ENCODE measurements at places on chromosomes 11 and 22. TPM values are rescaled to one million over a fixed set of nuclear protein-coding genes. Genes with fewer than 3 reads are reported as not detected.

Gene CCDC73
- not detected for total RNA-seq

Gene SHISA8
- 0.18 TPM for total RNA-seq

Gene KLHL35
- 0.75 TPM for total RNA-seq

Gene MFRP
- not detected for total RNA-seq

Gene MGAT3
- 1.4 TPM for total RNA-seq

Gene SYT13
- total RNA-seq, result 5.4 TPM

Gene SLC37A4
- total RNA-seq, result 12.0 TPM

Gene PDHX
- 27.4 TPM for total RNA-seq

Gene ACTN3
- 0.10 TPM for total RNA-seq

Gene GTF2H1
- total RNA-seq, result 34.5 TPM

Gene VSIG10L2
- total RNA-seq, result not detected

Gene RBMXL2
- total RNA-seq, result not detected

Gene CRKL
- 21.5 TPM for total RNA-seq

Gene LRRC32
- 0.22 TPM for total RNA-seq

Gene CRYBB3
- total RNA-seq, result 0.09 TPM

Gene TEX54
- total RNA-seq, result not detected

Gene OR52I1
- total RNA-seq, result not detected

Gene OR10G4
- total RNA-seq, result not detected

Data from A549 treated with AZD2906 at 1 μM for 4 hours (cell line).